GM04503 (cell line): ENCODE measurements at places on chromosomes 13 and 19.

DNA sequence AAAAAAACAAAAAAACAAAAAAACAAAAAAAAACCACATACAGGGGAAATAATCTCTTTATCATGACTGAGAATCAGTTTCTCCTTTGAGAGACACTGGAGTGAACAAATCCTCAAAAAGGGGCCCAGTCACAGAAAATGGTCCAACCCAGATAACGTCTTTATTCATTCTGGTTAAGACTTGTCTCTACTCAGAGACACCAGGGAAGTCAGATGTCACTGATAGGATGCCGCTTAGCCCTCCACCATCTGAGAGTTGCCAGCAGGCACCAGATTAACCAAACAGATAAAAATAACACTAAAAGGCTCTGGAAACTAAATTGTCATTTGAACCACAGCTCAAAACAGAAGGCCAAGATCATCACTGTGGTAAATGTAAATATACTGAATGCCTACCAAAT, 1163.4 kb upstream of the ATXN8OS start:
- no peak for DNase-seq

GRCh38 chr13:99967498-99967868, 4.1 kb downstream of the ZIC5 start:
- DNase-seq: no peak

DNA sequence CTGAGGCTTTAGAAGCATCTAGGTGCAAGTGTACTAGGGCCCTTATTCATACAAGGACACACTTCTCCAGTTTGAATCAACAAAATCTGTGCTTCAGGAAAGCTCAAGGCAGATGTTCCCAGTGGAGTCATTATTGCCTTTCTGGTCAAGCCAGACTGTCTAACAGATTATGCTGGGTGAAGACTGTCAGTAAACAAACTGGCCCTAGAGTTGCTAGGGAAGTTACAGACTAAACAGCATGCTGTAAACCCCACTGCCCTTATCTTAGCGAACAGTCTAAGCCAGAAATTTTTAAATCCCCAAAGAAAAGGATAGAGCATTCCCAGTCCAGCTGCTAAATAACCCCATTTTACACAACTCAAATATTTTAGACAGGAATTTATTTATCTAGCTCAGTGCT, 1701.3 kb upstream of the PRR20A start:
- no peak for DNase-seq

GRCh38 chr19:8922591-8922990, 87.6 kb downstream of the MUC16 start:
- no peak for DNase-seq

DNA sequence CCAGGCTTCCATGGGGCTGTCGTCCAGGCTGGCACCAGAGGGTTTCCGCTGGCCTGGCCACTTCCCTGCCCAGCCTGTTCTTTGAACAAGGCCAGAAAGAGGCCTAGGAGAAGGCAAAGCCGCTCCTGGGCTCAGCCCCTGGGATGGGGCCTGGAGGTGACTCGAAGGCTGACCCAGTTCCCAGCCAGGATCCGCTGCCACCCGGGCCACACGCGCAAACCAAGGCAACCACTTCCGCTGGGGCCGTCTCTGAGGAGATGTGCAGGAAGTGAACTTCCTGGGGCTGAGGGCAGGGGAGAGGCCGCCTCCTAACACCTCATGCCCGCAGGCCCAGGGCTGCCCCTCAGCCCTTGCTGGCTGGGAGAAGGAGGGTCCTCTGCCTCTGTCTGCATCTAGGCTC, 15.2 kb downstream of the PLEKHF1 start:
- DNase-seq: no peak

- no peak for DNase-seq
These were observed 165.0 kb downstream of the TM9SF2 start for GRCh38 chr13:99666146-99666805.

- no peak for DNase-seq
These were observed 1.1 kb downstream of the SYDE1 start for GRCh38 chr19:15108145-15108844.

GRCh38 chr19:54464044-54464629, 559 bp upstream of the LENG9 start:
- DNase-seq: no peak

- no peak for DNase-seq
These were observed 451 bp upstream of the ICAM5 start for GRCh38 chr19:10289167-10289835.

DNA sequence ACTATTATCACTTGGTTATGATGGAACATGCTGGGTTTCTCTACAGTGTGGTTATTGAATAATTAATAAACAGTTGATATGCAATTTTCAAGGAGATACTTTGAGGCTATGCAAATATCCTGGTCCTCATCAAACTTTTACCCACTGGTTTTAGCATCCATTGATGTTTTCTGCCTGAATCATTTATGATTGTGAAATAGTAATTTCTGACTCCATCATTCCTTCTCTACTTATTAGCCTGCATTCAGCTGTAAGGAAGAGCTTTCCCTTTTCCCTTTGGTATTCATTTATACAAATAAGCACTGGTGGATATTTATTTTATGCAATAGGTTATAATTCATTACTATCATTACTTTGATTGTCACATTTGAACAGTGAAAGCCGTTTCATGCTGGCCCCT, 13.9 kb upstream of the DNAJC15 start:
- DNase-seq: no peak

DNA sequence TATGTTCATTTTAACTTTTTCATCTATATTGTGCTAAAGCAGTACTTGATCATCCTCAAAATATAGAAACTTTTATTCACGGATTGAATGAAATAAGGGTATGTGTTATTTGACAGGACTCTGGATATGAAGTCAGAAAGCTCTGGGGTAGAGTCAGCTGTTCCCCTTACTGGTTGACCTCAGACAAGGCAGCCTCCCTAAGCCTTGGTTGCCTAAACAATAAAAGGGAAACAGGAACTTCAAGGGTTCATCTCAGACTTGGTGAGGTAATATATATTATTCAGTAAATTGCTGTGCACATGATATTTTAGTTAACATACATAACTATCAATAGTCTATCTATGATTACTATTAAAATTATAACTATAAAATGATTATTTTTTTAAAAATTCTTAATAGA, 13.6 kb downstream of the POLR1D start:
- DNase-seq: no peak

GRCh38 chr19:14381689-14382474, 638 bp downstream of the ADGRE5 start:
- no peak for DNase-seq

DNA sequence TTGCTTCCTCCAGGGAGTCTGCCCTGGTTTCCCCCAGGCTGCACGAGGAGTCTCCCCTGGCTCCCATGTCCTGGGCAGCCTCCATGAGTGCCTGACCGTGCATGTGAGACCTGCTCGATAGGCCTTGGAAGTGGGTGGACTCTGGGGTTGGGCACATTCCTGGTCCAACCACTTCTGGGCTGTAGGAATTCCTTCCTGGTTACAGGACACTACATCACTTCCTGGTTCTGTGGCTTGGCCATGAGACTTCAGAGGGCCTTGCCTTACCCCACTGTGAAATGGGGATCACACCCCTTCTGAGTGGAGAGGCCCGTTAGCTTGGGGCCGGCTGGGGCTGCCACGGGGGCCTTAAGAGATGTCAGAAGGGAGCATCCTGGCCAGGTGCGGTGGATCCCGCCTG, 4.0 kb upstream of the ZNF628 start:
- no peak for DNase-seq

DNA sequence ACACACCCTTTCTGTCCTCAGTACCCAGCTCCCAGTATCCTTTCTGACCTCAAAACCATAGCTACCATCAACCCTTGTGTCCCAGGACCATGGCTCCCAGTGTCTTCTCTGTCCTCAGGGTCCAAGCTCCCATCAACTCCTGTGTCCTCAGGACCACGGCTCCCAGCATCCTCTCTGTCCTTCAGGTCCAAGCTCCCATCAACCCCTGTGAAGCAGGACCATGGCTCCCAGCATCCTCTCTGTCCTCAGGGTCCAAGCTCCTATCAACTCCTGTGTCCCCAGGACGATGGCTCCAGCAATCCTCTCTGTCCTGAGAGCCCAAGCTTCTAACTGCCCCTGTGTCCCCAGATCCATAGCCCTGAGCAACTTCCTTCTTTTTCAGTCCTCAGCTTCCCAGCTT, 1.7 kb upstream of the CADM4 start:
- no peak for DNase-seq

- DNase-seq: no peak
These were observed 682 bp upstream of the CABP5 start for GRCh38 chr19:48044561-48044960.

- no peak for DNase-seq
These were observed 586.4 kb downstream of the LMO7 start for GRCh38 chr13:76222511-76222910.

- DNase-seq: peak; percentile 8
These were observed 3.7 kb downstream of the KASH5 start for GRCh38 chr19:49391581-49392399.

GRCh38 chr13:23356368-23356767, 77.1 kb downstream of the SACS start:
- DNase-seq: no peak

DNA sequence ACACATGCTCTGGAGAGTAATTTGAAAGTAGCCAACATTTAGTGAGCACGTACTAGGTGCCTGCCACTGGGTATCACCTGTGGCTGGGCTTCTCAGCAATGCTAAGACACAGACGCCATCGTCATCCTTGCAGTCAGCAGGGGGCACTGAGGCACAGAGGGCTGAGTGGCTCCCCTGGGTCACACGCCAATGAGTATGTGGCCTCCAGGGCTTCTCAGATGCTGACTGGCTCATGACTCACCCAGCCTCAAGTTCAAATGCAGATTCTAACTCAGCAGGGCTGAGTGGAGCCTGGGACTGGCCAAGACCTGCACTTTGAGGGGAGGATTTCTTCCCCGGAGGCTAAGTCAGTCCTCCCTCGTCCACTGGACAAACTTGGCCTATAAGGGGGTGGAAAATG, 115.1 kb upstream of the CACNA1A start:
- DNase-seq: peak; percentile 73

GRCh38 chr19:46772170-46773017, 16.0 kb downstream of the SLC1A5 start:
- DNase-seq: no peak

DNA sequence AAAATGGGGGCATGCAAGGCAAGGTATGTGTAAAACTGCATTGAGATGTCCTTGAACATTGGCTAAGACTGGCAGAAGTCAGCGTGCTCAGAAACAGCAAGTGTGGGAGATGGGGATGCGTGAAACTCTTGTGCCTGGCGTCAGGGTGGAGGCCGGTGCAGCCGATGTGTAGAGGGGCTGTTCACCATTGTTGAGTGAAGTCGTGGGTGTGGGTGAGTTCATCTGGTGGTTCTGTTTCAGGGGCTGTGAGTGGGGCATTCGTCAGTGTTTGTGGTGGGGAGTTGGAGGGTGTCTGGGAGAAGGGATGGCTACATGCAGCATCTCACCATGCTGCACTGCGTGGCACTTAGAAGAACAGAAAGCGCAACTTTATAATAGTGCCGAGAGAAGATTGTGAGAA, 11.4 kb upstream of the MIA start:
- no peak for DNase-seq

DNA sequence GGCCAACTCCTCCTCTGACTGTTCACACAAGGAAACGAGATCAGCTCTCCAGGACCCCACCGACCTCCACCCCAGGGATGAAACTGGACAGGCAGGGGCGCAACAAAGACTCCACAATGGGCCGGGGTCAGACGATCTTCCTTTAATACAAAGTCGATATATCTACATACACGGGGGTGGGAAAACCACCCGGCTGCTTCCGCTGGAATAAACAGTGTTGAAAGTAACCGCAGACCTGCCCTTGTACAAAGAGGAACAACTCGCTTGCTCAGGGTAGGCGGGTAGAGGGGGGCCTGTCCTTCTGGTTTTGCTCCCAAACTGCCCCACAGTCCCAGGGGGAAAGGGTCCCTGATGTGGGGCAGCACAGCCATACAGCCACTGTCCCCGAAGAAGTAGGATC, 135.2 kb downstream of the PTPRS start:
- DNase-seq: no peak

GRCh38 chr13:25981060-25981459, 70.8 kb downstream of the SHISA2 start:
- no peak for DNase-seq

- DNase-seq: no peak
These were observed 234.1 kb downstream of the FOXO1 start for GRCh38 chr13:40432018-40432978.

DNA sequence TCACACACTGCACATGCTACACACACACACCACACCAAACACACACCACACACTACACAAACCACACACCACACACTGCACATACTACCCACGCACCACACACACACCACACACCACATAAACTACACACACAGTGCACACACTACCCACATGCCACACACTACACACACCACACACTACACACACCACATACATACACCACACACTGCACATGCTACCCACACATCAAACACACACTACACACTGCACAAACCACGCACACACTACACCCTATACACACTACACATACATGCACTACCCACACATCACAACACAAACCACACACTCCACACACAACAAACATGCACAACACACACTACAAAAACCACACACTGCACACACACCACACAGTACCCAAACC, 6.0 kb downstream of the MAG start:
- DNase-seq: no peak

DNA sequence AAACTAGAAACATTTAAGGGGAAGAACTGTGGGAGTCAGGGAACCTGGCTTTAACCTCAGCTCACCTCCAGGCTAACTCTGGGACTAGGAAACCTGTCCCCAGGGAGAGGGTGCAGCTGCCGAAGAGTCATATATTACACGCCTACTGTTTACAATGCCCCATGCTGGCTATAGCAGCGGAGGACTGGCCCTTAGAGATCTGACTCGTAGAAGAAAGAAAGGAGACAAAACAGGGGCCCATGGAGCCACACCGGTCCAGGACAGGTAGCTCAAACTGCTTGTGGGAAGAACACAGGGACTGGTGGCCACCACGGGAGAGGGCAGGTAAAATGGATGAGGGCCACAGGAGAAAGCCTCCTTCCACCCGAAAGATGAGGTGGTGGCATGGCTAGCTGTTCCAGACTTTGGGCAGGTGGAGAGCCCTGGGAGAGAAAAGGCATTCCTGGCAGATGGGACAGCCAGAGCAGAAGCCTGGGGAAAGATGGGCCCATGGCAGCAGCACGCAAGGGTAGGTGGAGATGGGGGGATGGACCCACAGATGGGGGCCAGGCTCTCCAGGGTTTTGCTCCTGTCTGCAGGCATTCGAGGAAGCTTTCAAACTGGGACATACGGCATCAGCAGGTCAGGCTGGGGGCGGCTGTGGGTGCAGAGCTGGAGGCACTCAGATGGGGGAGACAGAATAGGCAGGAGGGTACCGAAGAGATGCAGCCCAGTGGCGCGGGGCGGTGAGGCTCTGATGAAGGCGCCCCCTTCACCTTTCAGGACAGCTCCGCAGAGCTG, 69.5 kb downstream of the LATS2 start:
- no peak for DNase-seq
